ENCODE measurements at places on chromosomes 7 and 10. TPM values are rescaled to one million over a fixed set of nuclear protein-coding genes. Genes with fewer than 3 reads are reported as not detected.

KDM7A gene
- total RNA-seq: 3.2 TPM

CPN1 gene
- total RNA-seq: not detected

PAPOLB gene
- total RNA-seq: 0.40 TPM

ALOX5 gene
- 0.11 TPM for total RNA-seq

CRTAC1 gene
- total RNA-seq: not detected

KBTBD2 gene
- total RNA-seq: 17.9 TPM

FRMD4A gene
- total RNA-seq: 7.1 TPM

NACAD gene
- 0.12 TPM for total RNA-seq

PNLIPRP3 gene
- not detected for total RNA-seq

FANK1 gene
- 2.4 TPM for total RNA-seq

ENO4 gene
- 0.35 TPM for total RNA-seq

IFIT1B gene
- total RNA-seq: not detected

TCAF2 gene
- total RNA-seq: 9.7 TPM

TPST1 gene
- total RNA-seq: 14.4 TPM

DNAJC30 gene
- 2.9 TPM for total RNA-seq

NUTM2B gene
- total RNA-seq: 1.4 TPM

FZD1 gene
- total RNA-seq: 3.1 TPM

TFEC gene
- 0.15 TPM for total RNA-seq

ASL gene
- 69.0 TPM for total RNA-seq

TPK1 gene
- 1.3 TPM for total RNA-seq

MRC1 gene
- total RNA-seq: not detected

CYP3A4 gene
- not detected for total RNA-seq

C10orf143 gene
- 0.29 TPM for total RNA-seq

GNAT3 gene
- not detected for total RNA-seq

SAMD9 gene
- 3.0 TPM for total RNA-seq

VWDE gene
- 7.7 TPM for total RNA-seq

CPA2 gene
- total RNA-seq: not detected

CNOT4 gene
- 8.4 TPM for total RNA-seq

FAM25C gene
- total RNA-seq: not detected

CYP2W1 gene
- total RNA-seq: not detected

ADGRA1 gene
- total RNA-seq: not detected

CRYGN gene
- total RNA-seq: not detected

SPDYE2 gene
- total RNA-seq: not detected

ABCC2 gene
- total RNA-seq: 2.4 TPM

NUTM2E gene
- total RNA-seq: not detected

GBF1 gene
- total RNA-seq: 31.3 TPM

TACC2 gene
- total RNA-seq: 27.9 TPM

TRIM50 gene
- not detected for total RNA-seq

CYP3A7 gene
- total RNA-seq: not detected

RET gene
- total RNA-seq: not detected

CCL24 gene
- total RNA-seq: not detected

HUS1 gene
- total RNA-seq: 23.2 TPM

DYNC1I1 gene
- 6.5 TPM for total RNA-seq

TMEM140 gene
- total RNA-seq: not detected

AKR1C1 gene
- 3.2 TPM for total RNA-seq

HOGA1 gene
- total RNA-seq: 0.15 TPM

GTF2IRD1 gene
- 21.9 TPM for total RNA-seq

OR2A12 gene
- not detected for total RNA-seq

SPOCK2 gene
- 0.33 TPM for total RNA-seq

PRPS1L1 gene
- not detected for total RNA-seq

SEC61A2 gene
- total RNA-seq: 2.2 TPM

CALML3 gene
- not detected for total RNA-seq

C7orf57 gene
- total RNA-seq: not detected

HILPDA gene
- 29.1 TPM for total RNA-seq

NUTM2A gene
- 0.18 TPM for total RNA-seq

NPY4R gene
- not detected for total RNA-seq

OR9A2 gene
- not detected for total RNA-seq

NFE2L3 gene
- total RNA-seq: 45.2 TPM
